Dermis blood vessel endothelial cell (primary cell): ENCODE measurements at places on chromosomes 2 and 18. TPM values are rescaled to one million over a fixed set of nuclear protein-coding genes. Genes with fewer than 3 reads are reported as not detected.

- DNase-seq = peak; percentile 89
These were observed 1.2 kb downstream of the TFPI start for GRCh38 chr2:187552828-187553681.

- no peak for DNase-seq
These were observed 40.6 kb upstream of the GCFC2 start for GRCh38 chr2:75751360-75751759.

DNA sequence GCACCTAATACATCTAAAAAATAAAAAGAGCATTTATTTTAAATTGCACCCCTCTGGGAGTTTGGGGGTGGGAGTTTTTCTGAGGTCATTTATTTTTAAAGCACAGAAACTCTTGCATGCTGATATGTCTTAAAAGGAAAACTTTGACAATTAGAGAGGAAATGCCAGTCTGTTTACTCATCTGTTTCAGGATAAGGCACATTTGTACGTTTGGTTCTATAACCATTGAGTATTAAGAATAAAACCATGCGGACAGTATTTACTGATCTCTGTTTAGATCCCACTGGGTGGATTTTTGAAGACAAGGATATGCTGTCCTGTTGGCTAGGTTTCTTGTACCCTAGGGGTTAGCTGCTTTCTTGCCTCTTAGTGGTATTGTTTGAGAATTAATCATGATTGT lies 122.9 kb downstream of the TANC1 start:
- DNase-seq = peak; percentile 89

The OTX1 gene
- 0.34 TPM in 1 of 2 replicates, not detected in the other for total RNA-seq

GRCh38 chr2:174629506-174629905 lies 31.9 kb upstream of the WIPF1 start:
- DNase-seq = no peak

DNA sequence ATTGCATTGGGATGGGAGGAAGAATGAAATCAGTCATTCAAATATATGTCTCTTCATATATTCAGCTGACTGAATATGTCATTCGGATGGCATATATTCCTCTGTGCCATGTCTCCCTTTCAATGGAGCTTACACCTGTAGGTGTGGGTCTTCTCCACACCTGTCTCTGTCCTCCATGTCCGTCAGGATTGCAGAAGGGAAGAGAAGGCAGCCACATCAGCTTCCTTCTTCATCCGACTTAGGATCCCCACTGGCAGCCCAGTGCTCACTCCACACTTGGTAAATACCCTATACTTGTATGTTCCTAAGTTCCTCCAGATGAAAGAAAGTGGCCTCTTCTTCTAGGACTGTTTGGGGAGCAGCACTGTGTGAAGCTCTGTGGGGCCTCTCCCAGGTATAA lies 250.1 kb downstream of the BCL2 start:
- no peak for DNase-seq

The DUSP28 gene
- total RNA-seq = 1.9 and 2.4 TPM in 2 replicates

DNA sequence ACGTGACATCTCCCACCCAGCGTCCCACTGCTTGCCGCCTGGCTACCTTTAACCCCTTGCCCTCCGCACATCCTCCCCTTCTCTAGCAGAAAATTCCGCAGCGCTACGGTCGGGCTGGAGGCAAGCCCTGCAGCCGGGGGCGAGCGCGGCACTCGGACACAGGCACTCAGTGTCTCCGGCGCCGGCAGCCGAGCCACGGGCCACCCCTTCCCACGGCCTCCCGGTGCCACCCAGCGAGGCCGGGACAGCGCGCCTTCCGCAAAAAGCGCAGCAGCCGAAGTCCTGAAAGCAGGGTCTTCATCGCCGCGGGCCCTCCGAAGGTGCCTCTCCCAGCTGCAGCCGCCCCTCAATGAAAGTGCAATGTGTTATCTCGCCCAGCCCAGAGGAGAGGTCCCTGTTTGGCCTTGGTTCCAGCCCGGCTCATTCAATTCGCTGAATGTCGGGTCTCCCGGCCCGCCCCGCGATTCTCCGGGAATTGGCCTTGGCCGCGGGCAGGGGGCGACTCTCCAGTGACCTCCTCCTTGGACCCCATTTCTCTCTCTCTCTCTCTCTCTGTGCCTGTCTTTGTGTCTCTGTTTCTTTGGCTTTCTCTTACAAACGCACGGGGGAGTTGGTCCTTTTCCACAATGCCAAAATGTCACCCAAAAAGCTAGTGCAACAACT lies 1.1 kb downstream of the DLGAP1 start:
- DNase-seq = no peak

GRCh38 chr2:237171396-237171795 lies 85.7 kb downstream of the COPS8 start:
- no peak for DNase-seq

DNA sequence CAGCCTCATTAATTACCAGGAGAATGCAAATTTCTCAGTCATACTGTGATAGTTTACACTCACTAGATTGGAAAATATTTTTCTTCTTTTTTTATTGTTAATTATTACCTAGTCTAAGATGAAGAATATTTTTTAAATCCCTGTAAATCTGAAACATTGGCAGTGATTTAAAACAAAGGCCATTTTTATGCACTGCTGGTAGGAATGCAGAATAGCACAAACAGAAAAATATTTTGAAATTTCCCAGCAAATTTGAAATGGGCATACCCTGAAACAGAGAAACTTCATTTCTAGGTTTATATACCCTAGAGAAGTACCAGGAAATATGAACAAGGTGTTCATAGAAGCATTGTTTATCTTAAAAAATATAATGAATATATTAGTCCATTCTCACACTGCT lies 31.0 kb downstream of the DYNAP start:
- no peak for DNase-seq

- DNase-seq = no peak
These were observed 641.6 kb downstream of the EPHA4 start for GRCh38 chr2:220930271-220931076.

The MFSD2B gene
- under 0.01 and 0.09 TPM in 2 replicates for total RNA-seq

DNA sequence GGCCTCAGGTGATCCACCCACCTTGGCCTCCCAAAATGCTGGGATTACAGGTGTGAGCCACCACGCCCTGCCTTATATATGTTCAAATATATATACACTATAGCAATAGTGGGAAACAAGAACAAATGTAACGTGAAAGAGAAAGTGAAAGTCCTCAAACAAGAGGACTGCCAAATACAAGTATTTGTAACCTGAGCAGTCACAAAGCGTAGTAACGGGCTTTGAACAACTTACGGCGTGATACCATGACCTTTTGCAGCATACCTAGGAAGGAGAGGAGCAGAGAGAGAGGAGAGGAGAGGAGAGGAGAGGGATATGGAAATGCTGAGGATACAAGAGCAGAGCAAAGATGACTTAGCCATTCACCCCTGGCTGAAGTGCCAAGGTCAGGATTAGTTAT lies 113.8 kb upstream of the RGPD4 start:
- no peak for DNase-seq

DNA sequence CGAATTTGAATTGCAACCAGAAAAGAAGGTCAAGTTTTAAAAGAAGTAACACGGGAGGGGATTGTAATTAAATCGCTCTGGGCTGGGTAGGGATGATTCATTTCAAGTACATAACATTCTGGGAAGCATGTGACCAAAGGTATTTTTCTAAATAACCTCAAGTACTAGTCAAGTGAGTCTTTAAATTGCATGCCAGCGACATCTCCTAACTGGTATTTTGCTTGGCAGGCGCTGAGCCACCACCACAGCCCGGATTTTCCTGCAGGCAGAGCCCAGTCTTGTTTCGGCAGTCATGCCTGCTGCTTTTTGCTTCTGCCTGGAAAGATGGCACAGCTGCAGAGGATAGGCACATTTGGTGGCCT lies 33.7 kb upstream of the NPAS2 start:
- peak; percentile 68 for DNase-seq

DNA sequence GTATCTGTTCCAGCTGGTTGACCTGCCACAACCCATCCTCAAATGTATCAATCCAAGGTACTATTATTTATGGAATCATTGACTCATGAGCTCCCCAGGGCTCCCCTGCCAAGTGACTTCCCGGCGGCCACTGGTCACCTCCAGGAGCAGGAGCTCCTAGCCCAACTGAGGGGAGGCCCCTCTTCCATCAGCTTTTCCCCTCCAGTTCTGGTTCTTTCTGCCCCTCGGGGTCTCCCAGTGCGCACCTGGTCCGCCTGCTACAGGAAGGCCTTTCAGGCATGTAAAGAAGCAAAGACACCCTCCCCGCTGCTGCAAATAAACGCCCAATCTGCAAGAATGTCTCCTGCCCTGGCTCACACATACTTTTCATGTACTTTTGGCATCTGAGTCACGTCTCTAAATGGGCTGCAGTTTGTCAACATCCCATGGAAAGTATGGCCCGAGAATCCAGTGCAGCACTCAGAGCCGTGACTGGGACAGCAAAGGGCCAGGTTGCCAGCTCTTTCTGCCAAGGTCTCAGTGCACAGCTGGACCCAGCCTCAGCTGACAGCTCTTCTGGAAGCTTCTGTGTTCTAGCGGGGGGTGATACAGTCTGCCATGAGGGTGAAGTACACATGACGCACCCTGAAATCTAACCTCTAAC lies 41.4 kb downstream of the KLHL29 start:
- DNase-seq = no peak

The TMEM169 gene
- total RNA-seq = 0.37 and 0.85 TPM in 2 replicates

- DNase-seq = no peak
These were observed 11.8 kb downstream of the GCFC2 start for GRCh38 chr2:75698918-75699317.

GRCh38 chr2:64479259-64480117 lies 25.5 kb downstream of the LGALSL start:
- DNase-seq = no peak

DNA sequence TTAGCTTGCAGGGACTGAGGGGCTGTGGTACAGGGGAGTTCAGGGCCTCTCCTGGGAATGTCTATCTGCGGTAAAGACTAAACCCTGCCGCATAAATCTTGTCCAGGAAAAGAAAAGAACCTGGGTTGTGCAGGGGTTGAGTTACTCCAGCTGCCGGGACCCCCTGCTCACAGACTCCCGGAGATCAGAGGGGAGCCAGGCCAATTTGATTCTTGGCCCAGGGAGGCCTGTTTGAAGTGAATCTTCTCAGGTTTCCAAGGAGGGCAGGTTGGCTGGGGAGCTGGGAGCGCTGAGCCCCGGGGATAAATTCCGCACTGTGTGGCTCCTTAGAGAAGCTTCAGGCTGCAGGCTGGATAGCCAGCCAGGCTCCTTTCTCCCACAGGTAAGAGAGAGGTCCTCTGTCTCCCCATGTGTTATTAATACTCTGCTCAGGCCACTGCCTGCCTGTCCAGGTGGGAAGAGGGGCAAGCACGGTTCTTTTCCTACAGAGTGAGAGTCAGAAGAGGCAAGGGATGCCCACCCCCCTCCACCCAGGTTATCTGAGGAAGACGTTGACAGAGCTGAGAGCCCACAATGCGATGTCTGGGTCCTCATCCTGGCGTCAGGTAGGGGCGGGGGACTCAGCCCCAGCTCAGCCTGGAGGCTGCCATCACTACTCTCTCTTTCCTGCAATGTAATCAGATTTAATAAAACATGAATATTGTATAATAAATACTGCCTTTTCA lies 82.7 kb downstream of the LONRF2 start:
- DNase-seq = no peak

The LHCGR gene
- total RNA-seq = not detected in 2 replicates

GRCh38 chr18:61394983-61395382 lies 61.8 kb downstream of the CDH20 start:
- DNase-seq = no peak

DNA sequence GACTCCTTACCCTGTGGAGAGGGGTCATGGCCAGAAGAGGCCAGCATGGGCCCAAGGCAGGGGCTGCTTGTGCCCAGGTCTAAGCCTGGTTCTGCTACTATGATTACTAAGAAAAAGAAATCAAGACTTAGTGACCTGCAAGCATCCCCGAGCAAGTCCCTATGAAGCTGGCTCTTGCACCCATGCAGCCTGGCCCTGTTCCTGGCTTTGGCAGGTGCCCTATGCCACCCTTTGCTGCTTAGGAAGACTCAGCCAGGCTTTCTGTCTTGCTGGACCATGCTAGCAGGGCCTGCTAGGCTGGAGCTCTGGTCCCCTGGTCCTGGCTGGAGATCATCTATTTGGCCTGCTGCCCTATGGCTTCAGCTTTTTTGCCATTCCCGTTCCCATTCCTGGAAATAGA lies 309.4 kb upstream of the EPAS1 start:
- DNase-seq = no peak

GRCh38 chr18:56327191-56327885 lies 311.1 kb downstream of the TXNL1 start:
- no peak for DNase-seq

GRCh38 chr2:204869132-204869823 lies 324.0 kb downstream of the PARD3B start:
- peak; percentile 34 for DNase-seq

GRCh38 chr2:98482362-98482761 lies 37.7 kb downstream of the INPP4A start:
- DNase-seq = no peak

DNA sequence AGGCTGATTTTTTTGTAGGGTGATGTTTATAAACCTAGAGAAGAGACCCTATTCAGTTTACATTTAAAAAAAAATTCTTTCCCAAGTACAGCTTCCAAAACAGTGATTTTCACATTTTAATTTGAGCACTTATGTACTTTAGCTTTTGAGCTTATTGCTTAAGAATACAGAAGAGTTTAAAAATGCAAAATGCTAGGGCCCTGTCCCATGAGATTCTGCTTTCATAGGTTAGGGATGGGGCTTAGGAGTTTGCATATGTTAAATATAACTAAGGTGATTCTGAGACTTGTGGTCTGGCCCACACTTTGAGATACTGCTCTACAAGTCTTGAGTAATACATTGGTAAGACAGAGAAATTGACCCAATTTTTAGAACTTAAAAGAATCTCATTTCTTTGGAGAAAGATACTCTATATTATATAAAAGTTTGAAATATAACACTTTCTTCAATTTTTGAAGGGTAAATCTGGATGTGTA lies 137.3 kb upstream of the CWC22 start:
- DNase-seq = no peak

- DNase-seq = no peak
These were observed 91.3 kb upstream of the RAB27B start for GRCh38 chr18:54736981-54737380.

DNA sequence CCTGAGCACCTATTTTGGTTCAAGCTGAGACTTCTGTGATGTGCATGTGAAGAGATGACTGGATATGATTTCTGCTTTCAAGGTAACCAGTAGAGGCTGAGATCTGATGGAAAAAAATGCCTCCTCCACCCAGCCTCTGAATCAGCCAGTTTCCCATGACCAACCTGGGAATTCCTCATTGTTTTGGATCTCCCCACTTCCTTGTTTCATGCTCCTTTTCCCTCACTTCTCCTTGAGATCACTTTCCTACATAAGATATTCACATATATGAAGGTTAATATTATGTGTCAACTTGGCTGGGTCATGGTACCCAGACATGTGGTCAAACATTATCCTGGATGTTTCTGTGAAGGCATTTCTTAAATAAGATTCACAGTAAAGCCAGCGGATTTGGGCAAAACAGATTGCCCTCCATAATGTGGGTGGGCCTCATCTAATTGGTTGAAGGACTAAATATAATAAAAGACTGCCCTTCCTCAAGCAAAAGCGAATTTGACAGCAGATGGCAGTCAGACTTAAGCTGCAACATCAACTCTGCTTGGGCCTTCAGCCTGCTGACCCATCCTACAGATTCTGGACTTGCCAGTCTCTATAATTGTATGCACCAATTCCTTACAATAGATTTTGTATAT lies 379.4 kb downstream of the TNS1 start:
- no peak for DNase-seq

- peak; percentile 60 for DNase-seq
These were observed 47.7 kb downstream of the RAPGEF4 start for GRCh38 chr2:172783165-172783898.

The CLEC4F gene
- total RNA-seq = 0.09 and 0.34 TPM in 2 replicates

GRCh38 chr2:241951316-241951700 lies 81.8 kb downstream of the RTP5 start:
- no peak for DNase-seq
